Stimulated activated CD8-positive, alpha-beta memory T cell treated with anti-CD3 and anti-CD28 coated beads, Interleukin-4, amount 100 ng/mL, for 4 hours (primary cell): ENCODE measurements at places on chromosomes 1 and 21.

DNA sequence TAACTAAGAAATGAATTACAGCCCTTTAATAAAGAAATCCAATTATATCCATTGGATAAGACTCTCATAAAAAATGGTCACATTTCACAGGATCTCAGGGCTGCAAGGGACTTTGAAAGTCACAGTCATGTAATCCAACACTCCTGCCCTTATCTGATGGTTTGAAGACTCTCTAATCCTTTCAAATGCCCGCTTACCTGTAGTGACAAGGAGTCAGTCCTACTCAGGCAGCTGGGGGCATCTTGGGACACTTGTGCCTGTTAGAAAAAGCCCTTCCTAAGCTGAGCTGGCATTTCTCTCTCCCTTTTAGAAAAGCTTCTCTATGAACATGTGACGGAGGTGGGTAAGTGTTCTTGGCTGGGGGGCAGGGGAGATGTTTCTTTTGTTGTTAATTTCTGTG lies 11.0 kb upstream of the ZNF691 start:
- no peak for DNase-seq

DNA sequence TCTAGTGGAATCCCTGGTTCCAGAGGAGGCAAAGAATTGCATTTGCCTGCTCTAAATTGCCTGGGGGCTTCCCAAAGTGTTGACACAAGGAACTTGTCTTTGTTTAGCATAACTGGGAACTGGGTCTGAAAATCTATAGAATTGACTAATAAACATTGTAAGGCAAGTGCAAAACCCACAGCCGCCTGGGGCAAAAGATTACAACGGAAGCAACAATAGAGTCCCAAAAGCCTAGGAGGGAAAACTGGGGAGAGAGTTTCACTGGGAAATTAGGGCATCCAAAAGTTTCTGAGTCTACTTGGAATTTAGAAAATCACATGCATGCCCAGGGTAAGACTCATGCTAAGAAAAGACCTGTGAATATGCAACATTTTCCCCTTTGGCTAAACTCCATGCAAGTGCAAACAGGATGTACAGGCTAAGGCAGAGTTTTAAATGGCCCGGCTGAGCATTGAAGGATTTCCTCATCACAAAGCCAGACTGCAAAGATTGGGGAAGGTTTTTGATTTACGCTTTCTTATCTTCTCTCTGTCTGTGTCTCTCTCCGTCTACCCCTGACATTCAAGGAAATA lies 725.3 kb upstream of the NCAM2 start:
- DNase-seq, result no peak

- no peak for DNase-seq
Observed at GRCh38 chr1:232037774-232038388, 411.3 kb downstream of the DISC1 start.

GRCh38 chr1:173341307-173341706 lies 134.2 kb upstream of the TNFSF4 start:
- DNase-seq, result no peak

GRCh38 chr1:240732390-240732789 lies 120.4 kb upstream of the GREM2 start:
- no peak for DNase-seq

GRCh38 chr1:47388891-47389238 lies 27.2 kb upstream of the FOXE3 start:
- no peak for DNase-seq

DNA sequence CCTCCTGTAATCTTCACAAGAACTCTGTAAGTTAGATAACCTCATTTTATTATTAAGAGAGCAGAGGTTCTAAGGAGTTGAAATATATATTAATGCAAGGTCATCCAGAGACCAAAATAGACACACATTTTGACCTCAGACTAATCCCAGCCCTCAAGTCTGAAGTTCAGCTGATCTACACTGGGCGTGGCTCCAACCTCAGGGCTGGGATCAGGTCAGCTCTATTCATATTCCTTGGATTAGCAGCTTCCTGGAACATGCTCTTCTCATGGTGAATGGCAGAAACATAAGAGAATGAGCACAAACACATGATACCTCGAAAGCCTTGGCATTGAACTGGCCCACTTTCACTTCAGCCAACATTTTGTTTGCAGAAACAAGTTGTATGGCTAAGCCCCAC lies 200.8 kb upstream of the ST6GALNAC5 start:
- no peak for DNase-seq

DNA sequence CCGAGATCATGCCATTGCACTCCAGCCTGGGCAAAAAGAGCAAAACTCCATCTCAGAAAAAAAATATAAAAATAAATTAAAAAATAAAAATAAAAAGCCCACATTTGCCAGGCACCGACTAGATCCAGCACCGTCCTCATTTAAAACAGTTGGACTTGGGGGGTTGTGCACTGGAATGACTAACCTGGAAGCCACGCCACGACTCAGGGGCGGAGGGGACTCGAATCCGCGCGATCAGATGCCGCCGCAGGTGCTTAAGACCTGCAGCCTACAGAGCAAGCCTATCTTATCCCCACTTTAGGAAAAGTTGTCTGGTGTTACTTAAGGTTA lies 38.5 kb downstream of the ZBTB8OS start:
- DNase-seq, result no peak

- DNase-seq, result no peak
Observed at GRCh38 chr1:92444351-92444750, 42.4 kb downstream of the GFI1 start.

DNA sequence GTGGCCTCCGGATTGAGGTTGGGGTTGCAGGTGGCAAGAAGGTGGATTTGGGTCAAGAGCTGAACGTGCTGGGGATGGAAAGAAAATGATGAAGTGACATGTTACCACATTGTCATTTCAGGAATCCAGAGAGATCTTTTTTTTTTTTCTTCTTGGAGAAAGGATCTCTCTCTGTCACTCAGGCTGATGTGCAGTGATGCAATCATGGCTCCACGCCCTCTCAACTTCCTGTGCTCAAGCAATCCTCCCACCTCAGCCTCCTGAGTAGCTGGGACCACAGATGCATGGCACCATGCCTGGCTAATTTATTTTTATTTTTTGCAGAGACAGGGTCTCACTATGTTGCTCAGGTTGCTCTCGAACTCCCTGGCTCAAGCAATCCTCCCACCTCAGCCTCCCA lies 80.6 kb downstream of the GON4L start:
- no peak for DNase-seq

DNA sequence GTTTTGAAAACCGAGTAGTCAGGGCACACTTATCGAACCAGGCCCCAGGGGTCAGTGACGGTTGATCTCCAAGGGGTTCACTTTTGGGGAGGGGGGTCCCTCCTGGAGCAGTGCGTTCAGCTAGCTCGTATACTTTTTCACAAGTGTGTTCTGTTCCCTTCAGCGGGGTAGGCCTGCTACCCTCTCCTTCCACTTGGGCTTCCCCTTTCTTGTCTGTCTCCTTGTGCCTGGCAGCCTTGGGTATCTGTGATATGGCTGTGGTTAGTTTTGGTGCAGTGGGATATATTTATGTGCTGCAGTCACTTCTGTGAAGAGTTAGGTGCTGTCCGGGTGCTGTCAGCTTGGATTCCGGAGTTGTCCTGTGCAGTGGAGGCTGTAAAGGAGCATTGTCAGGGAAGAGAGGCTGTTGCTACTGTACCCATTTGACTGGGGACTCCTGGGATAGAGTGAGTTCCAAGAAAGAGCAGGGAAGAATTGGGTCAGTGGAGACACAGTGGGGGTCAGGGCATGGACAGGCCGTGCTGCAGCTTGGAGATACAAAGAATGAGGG lies 29.7 kb downstream of the ADARB1 start:
- no peak for DNase-seq

GRCh38 chr1:233379869-233380438 lies 52.4 kb downstream of the MAP3K21 start:
- DNase-seq, result no peak

DNA sequence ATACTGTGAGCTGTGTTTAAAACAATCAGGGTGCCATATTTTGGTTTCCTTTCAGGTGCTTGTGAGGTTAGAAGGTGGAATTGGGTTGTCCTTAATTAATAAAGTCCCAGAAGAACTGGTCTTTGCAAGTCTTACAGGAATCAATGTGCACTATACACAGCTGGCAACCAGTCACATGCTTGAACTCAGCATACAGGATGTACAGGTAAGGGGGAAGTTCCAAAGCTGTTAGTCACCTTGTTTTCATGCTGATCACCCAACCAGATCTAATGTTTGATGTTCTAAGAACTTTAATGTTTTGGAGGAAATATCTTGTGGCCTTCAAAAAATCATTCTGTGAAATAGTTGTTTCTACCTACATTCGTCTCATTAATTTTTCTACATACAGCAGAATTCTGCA lies 156.3 kb downstream of the VPS13D start:
- no peak for DNase-seq

DNA sequence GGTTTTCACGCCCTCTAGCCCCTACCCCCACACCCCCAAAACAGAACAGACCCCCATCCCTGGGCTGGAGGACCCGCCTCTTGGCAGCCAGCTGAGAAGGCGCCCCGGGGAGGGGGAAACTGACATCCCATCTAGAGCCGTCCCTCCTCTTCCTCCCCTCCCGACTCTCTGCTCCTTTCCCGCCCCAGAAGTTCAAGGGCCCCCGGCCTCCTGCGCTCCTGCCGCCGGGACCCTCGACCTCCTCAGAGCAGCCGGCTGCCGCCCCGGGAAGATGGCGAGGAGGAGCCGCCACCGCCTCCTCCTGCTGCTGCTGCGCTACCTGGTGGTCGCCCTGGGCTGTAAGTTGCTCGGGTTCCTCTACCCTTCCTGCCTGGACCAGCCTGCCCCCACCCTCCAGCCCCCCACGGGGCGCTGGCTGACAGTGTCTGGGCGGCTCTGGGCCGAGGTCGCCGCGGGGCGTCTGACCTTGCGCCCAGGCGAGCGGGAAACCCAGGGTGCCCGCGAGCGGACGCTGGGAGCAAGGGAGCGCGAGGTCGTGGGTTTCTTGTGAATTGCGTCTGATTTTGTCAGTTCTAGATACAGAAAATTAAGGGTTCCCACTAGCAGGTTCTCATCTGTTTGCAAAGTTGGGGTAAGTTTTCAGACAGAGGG lies 618 bp downstream of the JAM2 start:
- DNase-seq, result no peak

DNA sequence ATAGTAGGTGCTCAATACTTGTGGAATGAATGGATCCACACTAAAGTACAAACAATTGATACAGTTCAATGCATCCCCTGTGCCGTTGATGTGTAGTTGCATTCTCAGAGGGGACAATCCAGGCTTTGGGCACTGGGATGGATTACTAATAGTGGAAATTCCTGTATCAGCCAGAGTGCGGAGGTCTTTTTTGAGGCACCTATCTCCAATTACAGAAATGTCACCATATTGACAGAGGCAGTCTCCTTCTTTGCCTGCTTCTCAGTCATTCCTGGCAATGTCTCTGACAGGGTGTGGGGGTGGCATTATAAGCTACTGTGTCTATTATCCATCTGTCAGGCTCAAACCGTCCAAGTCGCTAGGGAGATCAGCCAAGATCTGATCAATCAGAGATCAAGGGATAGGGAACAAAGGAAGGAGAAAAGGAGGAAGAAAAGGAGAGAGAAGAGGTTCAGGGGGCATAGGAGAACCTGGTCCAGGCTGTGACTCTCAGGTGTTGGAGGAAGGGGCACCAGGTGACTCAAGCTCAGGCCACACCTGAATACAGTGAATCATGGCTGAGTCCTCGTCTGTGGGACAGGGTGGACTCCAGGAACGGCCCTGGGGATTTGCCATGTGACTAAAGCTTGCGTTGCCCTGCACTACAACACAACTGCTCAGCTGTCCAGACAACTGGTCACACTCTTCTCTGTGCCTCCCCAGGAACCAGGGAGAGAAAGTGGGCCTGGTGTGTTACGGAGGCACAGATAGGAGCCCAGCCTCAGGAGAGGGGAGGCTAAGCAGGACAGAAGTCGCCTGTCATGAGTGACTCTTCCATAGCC lies 3.4 kb upstream of the LAMB3 start:
- DNase-seq, result no peak
